ENCODE measurements at places on chromosomes 3 and 15.
A peak's percentile ranks its signal among the peaks of the same experiment; 100 is the strongest.

- no peak for DNase-seq
Measured at GRCh38 chr15:85768595-85769168, 26.0 kb downstream of the KLHL25 start.

DNA sequence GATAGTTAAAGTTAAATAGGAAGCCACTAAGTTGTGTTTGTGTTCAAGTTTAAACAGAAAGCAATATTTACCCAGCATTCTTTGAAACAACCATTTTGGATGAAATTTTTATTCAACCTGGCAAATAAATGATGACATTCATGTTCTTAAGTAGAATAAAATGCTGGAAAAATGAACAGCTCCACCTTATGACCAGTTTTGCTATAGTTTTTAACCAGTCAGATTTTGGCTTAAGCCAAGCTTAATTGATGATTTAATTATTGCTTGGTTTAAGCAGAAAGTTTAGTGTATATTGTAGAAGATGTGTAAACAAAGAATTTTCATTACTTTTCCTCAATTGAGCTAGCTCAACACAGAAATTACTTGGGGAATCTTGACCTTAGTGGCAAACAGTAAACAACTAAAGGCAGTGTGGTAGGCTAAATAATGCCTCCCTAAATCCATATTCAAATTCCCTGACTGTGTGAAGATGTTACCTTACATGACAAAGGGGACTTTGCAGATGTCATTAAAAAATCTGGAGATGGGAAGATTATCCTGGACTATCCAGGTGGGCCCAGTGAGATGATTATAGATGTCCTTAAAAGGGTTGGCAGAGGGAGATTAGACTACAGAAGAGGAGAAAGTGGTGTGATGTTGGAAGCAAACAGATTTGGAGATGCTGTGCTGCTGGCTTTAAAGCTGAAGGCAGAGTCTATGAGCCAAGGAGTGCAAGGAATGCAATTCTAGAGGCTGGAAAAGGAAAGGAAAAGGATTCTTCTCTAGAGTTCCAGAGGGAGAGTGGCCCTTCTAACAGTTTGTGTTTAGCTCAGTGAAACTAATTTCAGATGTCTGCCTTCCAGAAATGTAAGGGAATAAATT, 448.6 kb upstream of the GOLIM4 start:
- no peak for DNase-seq

- DNase-seq, result peak; percentile 66
Measured at GRCh38 chr3:25468866-25469319, 40.8 kb downstream of the RARB start.

- DNase-seq, result no peak
Measured at GRCh38 chr15:63509955-63510940, 5.9 kb downstream of the USP3 start.

DNA sequence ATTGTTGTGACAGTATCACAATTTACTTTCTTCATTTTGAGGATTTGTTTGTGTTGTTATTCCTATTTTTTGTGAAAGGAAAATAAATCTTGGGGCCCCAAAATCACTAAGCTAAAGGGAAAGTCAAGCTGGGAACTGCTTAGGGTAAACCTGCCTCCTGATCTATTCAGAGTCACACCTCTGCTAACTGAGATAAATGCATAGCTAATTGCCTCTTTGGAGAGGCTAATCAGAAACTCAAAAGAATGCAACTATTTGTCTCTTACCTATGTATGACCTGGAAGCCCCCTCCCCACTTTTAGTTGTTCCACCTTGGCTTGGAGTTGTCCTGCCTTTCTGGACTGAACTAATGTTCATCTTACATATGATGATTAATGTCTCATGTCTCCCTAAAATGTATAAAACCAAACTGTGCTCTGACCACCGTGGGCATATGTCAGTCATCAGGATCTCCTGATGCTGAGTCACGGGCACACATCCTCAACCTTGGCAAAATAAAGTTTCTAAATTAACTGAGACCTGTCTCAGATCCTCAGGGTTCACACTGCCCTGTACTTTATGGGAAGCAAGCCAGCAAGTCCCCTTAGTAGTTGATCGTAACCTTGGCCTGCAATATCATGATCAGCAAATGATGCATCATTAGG, 523.2 kb upstream of the GOLIM4 start:
- no peak for DNase-seq

GRCh38 chr15:93360976-93361375, 272.0 kb upstream of the RGMA start:
- no peak for DNase-seq
